ENCODE measurements at places on chromosomes 7 and 10.

DNA sequence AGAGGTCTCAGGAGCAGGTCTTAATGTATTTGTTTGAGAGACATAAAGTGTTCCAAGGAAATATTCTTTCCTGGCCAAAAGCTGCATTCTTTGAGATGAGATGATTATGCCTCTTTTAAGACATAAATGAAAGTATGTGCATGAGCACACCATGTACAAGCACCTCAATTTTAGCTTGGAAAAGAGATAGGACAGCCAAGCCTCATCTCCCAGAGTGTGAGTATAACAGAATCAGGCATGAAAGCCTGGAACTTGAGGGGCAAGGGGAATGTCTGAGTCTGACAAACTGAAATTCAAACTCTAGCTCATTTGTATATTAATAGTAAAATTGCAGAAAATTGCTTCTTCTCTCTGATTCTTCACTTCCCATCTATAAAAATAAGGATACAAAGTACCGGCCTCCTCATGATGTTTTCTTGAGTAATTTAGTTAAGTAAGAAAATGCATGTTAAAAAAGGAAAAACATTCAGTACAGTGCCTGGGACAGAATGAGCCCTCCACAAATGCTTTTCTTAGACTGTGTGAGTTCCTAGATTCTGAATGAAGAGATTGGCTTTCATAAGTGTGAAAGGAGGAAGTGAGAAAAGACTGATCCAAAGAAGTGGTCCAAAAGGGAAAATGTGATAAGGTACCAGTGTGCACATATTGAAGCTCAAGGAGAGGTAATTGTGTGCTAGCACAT, 1260.9 kb upstream of the SORCS1 start:
- DNase-seq: no peak

DNA sequence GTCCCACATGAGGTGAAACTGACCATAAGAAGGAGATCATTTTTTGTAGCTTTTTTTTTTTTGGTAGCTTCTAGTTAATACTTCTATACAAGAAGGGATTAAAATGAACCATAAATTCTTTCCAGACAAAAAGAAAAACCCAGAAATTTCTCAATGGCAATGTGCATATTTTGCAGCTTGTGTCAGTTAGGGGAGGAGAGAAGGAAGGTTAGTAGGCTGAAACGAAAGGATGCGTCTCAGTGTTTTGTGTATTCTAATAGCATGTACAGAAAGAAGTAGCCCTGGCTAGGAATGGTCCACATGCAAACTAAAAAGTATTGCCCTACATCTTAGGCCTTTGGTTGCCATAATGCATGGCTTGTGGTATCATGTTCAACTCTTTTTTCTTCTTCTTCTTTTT, 90.6 kb downstream of the CACNB2 start:
- DNase-seq: no peak

DNA sequence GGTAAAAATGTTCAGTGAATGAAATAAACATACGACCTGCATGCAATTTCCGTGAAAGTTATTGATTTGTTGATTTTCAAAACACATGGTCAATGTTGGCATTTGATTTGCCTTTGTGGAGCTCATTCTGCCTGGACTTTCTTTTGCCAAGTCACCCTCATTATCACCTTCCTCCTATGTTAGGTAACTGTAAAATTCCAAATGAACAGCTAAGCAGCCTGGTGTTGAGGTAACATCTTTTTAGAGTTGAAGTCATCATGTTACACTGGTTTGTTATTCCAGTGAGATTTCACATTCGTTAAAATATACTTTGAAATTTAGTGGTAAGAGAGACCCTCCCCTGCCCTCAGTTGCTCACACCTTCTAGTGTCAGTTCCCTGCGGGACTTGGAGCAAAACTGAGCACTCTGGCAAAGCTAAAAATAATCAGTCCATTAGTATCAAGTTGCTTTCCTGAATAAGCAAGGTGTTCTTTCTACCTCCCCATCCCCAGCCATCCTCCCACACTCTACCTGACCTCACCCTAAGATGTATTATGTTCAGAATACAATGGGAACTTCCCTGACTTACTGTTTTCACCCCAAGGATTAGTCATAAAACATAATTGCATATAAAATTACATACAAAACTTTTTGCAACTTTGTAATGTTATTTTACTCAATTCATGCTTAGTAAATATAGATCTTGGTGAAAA, 283.3 kb upstream of the SEMA3A start:
- DNase-seq: no peak

- DNase-seq: no peak
Observed at GRCh38 chr10:126153711-126154628, 234.3 kb downstream of the ADAM12 start.

DNA sequence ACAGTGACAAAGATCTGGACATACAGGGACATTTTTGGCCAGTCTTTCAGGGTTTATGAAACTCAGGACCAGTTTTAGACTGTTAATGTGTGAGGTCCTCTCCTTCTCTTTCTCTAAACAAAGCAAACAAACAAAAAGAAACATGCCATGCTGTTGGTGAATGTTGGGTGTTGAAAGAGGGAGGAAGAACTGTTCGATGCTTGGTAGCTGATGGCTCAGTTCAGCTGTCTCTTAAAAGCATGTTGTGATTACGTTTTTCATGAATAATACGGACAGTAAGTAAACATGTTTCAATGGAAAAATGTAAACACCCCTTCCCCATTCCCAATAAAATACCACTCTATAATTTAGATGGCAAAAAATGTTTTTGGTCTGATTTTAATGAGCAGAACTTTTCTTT, 219.1 kb downstream of the SEC23IP start:
- no peak for DNase-seq

DNA sequence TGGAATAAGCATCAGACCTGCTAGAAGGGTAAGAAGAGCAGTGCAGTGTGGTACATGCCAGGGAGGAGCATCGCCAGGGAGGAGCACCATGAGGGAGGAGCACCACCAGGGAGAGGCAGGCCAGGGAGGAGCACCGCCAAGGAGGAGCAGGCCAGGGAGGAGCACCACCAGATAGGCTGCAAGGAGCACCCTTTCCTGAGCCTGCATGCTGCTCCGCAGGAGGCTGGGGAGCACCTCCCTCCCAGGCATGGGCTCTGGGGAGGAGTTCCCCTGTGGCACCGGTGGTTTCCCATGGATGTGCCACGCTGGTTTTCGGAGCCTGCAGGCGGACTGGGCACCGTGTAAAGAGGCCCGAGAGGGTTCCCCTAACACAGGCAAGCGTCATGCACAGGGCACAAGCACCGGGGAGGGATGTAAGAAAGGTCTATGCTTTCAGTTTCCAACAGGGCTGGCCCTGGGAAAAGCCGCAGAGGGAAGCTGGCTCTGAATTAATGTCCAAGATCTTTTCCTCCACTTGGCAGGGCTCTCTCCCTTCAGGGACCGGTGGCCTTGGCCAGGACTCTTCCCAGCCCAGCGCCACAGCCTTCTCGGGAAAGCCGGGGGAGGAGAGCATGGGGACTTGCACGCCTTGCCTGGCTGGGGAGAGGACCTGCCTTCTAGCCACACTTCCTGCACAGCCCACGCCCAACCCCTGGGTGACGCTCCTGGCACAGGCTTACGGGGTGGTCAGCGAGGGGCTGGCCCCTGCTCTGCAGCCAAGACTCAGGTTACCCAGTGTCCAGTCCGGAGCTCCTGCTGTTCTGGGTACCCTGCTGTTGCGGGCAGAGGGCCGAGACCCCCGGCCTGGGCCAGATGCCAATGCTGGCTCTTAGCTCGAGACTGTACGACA, 11.5 kb upstream of the GPER1 start:
- DNase-seq: no peak

GRCh38 chr7:494259-494687, 25.4 kb downstream of the PDGFA start:
- no peak for DNase-seq

- no peak for DNase-seq
Observed at GRCh38 chr7:2666155-2666554, 21.8 kb upstream of the AMZ1 start.

- no peak for DNase-seq
Observed at GRCh38 chr7:30923009-30923773, 11.5 kb downstream of the AQP1 start.

- no peak for DNase-seq
Observed at GRCh38 chr7:46756256-46756655, 825.7 kb downstream of the TNS3 start.

- no peak for DNase-seq
Observed at GRCh38 chr10:9743639-9744038, 1274.0 kb upstream of the CELF2 start.

DNA sequence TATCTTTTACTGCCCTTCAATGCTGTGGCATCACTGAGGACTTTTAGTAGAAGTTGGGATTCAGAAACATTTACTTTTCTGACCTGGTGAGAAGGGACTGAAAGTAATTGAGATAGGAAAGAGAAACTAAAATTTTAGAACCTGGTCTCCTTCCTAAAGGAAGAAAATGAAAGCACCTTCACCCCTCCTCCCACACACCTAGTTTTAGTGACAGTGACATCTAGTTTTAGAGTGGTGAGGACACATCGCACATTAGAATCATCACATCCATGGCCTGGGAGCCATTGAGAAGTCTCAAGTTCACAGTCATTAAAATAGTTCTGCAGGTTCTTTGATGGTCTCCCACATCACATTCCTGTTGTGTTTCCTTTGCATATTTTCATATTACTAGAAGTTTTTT, 16.1 kb downstream of the TAS2R41 start:
- no peak for DNase-seq

DNA sequence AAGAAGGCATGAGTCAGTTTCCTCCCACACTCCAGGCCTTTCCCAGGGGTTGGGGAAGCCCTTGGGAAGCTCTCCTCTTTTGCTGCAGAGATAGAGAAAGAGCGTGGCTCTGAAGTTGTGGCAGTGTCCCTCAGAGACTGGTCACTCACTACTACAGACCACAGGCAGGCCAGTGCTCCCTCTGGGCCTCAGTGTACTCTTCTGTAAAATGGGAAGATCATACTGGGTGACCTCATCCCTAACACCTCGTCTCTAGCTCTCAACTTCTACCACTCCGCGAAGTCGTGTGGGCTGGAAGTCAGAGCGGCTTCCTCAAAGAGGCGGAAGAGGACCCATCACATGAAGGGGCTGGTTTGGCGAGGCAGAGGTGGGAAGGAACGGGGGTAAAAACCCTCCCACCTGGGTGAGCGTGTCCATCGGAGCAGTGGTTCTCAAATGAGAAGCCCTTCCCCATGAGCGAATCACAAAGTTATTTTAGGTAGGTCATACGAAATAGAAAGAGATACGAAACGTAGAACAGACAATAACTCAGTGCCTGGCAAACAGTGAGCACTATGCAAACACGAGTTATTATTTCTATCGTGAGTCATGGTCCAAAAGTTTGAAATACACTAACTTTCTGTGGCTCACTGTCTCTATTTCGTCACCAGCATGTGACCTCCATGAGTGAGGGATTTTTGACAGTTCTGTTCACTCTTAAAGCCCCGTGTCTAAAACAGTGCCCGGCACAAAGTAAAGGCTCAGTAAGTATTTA, 32.7 kb downstream of the PRKAG2 start:
- DNase-seq: no peak

DNA sequence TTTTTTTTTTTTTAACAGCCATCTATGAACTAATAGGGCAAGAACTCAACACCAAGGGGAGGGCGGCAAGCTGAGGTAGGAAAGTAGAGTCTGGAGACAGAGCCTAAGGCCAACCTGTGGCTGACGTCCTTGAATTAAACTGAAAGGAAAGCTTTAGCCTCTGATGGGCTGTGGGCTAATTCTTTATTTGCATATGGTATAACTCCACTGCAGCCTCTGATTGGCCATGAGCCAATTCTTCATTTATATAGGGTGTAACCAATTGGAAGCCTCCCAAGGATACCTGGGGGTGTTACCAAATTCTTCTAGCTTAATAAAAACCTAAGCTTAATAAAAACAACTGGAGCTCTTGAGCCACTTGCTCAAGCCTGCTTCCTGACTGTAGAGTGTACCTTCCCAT, 10.3 kb downstream of the TYW1 start:
- no peak for DNase-seq

- DNase-seq: no peak
Observed at GRCh38 chr7:26440233-26441001, 148.8 kb downstream of the SNX10 start.

DNA sequence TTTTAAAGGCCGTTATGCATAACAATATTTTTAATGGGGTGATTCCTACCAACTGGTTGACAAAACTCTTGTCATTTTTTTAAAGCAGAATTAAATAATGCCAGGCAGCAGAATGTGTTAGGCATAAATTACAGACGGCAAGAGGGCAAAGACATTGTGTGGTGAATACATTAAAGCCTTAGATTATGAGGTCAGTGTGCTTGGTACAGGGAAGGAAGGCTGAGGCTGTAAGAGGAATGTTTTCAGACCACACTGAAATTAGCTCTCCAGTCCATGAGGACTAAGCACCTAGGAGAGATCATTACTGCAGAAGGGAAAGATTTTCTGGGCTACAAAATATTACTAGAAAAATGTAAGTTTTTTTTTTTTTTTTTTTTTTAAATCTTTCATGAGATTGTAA, 312.8 kb upstream of the PRKCQ start:
- DNase-seq: no peak

- no peak for DNase-seq
Observed at GRCh38 chr10:6995341-6995740, 415.3 kb upstream of the PRKCQ start.

GRCh38 chr10:66843396-66843795, 82.4 kb upstream of the LRRTM3 start:
- DNase-seq: no peak

DNA sequence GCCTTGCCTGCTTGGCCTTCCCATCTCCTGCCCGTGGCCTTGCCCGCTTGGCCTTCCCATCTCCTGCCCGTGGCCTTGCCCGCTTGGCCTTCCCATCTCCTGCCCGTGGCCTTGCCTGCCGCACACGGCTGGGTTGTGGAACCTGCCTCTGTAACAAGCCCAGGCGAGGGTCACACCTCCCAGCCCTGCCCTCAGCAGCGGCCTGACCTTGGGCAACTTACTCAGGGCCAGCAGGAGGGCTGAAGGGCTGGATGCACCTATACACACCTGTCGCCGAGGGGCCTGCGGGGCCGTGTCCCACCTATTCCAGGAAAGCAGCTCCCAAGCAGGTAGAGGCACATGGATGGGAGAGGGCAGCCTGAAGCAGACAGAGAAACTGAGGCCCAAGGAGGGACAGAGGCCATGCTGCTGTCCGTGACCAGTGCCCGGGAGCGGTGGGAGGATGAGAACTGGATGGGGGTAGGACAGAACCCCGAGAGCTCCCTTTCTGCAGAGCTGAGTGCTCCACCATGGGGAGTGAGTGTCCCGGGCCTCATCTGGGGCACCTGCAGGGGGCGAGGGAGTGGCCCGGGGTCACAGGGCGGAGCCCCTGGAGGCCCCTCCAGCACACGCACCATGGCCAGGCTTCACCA, 277.6 kb downstream of the ELFN1 start:
- no peak for DNase-seq

DNA sequence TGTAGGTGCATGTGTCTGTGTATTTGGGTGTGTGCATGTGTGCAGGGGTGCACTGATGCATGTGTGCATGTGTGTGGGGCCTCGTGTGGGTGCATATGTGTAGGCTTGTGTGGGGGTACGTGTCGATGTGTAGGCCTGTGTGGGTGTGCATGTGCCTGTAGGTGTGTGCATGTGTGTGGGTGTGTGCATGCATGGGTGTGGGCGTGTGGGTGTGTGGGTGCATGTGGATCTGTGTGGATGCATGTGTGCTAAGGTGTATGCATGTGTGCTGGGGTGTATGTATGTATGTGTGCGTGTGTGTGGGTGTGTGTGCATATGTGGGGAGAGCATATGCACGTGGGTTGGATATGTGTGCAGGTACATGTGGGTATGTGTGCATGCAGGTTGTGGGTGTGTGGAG, 73.2 kb downstream of the NKX6-2 start:
- no peak for DNase-seq

Data from NCI-H446 (cell line).